Stimulated activated naive B cell treated with anti-CD40 and anti-IgM and Interleukin-4, amounts not matched to agents 10 μg/mL and 1 μg/mL and 100 μg/mL, for 72 hours (primary cell): ENCODE measurements at places on chromosomes 4 and X.

DNA sequence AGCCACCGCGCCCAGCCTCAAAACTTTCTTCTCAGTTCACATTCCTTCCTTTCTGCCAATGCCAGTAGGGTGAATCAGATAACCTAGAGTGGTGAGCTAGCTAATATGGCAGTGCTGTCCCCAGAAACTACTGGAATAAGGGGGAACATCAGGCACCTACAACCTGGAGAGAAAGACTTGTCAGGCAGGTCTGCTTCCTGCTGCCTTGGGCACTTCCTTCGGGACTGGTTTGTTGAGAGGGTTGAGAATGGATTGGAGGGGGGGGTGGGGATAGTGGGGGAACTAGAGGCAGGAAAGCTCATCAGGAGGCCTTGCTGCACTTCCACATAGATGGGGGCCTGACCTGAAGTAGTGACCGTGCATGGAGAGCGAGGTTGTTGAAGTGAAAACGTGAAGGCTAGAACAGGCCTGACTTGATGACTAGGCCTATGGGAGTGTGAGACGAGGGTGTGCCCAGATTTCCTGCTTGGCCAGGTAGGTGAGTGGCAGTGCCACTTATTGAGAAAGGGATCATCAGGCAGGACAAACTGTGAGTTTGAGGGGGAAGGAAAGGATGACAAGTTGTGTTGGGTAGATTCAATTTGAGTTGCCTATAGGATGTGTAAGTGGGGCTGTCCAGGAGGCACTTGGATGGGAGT, 33.4 kb downstream of the SLC25A5 start:
- no peak for DNase-seq

GRCh38 chr4:111228874-111229273, 606.0 kb upstream of the PITX2 start:
- DNase-seq: no peak

GRCh38 chrX:19630228-19630627, 114.9 kb upstream of the MAP3K15 start:
- no peak for DNase-seq

DNA sequence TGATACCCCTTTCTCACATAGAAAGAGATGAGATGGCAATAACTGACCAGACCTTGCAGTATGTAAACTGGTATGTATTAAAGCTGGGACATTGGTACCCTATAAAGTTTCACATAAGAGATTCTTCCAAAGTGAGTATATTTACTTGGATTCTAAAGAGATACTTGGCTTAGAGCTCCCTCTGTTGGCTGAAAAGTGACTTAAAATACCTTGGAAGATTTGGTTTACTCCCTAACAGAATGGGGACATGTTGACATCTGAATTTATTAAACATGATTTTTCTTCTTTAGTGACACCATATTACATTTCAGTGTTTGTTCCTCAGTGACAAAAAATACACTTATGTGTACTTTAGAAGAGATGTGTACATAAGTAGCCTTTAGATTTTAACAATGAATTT, 47.9 kb upstream of the RGN start:
- no peak for DNase-seq

GRCh38 chr4:38856524-38857337, at the start of gene TLR6:
Gene TLR6, minus strand, starts transcription at chr4:38856817. Its CDS starts 27,344 bp downstream, at chr4:38829473.
- peak; percentile 62 for DNase-seq

GRCh38 chr4:159725571-159725970, 622.7 kb downstream of the RAPGEF2 start:
- DNase-seq: no peak
